NCI-H1417 (cell line): ENCODE measurements at places on chromosomes 3 and 15.
A peak's percentile ranks its signal among the peaks of the same experiment; 100 is the strongest.

- DNase-seq: no peak
Measured at GRCh38 chr15:81297603-81298575, 26.1 kb downstream of the STARD5 start.

DNA sequence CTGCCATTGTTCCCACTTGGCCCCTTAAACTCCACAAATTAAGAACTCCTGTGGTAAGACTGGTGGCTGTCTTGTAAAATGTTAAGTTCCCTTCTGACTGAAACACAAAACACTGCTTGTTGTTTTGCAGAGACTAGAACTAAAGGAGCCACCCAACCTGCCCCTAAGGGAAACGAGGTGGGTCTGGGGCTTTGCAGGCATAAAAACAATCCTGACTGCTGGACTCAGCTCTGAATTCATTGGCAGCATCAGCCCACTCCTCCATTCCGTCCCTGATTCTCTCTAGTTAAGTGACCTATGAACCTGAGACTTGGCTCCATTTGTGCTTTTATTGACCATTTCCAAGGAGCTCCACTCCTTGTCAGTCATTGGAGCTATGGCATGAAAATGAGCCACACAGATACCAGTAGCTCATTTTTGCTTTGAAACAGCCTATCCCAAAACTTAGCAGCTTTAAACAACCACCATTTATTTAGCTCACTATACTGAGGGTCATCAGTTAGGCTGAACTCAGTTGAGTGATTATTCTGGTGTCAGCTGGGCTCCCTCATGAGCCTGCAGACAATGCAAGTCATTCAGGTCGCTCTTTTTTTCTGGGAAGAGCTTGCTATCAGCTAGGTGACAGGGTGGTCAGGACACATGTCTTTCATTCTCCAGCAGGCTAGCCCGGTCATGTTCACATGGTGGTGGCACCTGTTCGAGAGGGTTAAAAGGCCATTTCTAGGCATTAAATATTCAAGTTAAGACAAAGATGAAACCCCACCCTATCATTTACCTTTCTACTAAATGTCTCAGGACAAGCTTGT lies 175.1 kb upstream of the CTNNB1 start:
- DNase-seq: no peak

DNA sequence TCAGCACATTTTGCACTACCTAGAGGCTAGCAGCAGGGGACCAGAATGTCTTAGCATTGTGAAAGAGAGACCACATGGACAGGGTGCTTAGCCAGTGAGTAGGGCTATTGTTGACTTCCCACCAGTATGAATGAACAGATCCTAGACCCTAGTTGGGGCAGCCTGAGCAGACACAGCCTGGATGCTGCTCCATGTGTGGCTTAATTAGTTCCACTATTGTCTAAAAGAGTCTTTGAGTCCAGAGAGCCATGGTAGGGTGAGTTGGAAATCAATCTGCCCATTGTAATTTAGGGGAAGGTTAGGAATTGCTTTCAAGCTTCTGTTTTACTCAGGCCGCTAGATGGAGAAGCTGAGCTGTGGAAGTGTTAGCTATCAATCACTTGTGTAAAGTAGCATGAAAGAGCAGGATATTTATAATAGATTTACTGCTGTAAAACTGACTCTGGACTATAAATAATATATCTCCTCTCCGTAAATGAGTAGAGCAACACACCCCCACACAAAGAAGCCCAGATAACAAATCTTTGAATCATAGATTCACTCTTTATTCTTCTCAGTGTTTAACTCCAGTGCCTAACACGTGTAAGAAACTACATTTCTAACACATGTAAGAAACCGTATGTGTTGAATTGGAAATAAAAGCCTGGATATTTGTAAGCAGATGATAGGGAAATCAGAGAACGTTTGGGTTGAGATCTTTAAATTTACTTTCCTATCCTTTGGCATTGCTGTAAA lies 4.1 kb upstream of the GCSAM start:
- DNase-seq: peak; percentile 52

DNA sequence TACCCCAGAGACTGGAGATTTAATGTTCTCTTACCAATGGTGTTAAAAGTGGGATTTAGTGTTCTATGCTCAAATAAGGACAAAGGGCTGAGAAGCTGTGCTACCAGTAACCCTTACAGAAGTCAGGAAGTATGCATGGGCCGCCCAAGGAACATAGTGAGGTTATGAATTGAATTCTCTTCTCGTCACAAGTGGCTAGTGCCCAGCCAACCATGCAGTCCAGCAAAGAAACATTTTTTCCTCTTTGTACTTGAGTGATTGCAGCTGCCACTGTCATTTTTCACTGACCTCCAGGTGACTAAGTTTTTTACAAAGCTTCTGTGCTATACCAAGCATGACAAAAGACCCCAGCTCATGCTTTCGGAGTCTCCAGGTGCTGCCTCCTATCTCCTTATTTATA lies 110.6 kb upstream of the DCBLD2 start:
- no peak for DNase-seq

GRCh38 chr15:69417581-69417980 lies 3.4 kb downstream of the KIF23 start:
- DNase-seq: no peak

DNA sequence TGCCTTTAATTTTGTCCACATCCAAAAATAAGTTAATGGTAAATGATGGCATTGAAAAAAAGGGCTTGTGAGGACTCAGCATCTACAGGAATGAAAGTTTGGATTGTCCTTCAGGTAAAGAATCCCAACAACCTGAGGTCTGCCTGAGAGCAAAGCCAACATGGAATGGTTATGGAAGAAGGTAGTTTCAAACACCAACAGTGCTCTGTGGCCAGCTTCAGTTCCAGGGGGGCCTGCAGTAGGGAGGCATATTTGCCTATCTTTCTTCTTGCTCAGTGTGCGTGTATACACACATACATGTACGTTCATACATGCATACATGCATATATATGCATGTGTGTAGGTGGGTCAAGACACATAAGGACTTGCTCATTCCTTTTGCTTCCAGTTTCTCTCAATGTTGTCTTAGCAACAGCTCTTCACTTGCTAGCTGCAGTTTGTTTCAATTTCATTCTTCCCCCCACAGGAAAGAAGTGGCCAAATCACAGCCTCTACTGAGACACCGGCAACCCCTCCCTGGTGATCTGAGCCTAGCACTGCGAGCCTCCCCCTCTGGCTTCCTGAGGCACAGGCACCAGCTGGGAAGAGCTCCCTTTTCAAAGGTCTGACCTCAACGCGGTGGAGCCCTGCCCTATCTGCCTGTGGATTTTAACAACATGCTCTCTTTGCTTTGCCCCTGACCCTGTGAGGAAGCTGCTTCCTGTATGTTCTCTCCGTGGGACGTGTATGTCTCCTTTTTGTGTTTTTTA lies 146.2 kb downstream of the KLF13 start:
- DNase-seq: no peak

DNA sequence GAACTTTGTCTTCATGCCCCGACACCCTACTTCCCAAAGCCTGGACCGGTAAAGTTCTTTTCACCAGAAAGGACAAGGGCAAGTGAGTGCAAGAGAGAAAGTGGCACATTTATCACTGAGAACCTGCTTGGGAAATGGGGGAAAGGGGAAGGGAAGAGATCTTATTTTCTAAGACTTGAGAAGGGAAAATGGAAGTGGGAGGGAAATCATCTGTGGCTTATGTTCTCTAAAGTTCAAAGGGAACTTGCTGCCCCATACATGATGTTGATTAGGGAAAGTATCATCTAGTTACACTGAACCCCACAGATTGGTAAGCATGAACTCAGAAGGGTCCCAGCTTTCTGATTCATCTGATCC lies 199.5 kb upstream of the LPP start:
- DNase-seq: no peak

DNA sequence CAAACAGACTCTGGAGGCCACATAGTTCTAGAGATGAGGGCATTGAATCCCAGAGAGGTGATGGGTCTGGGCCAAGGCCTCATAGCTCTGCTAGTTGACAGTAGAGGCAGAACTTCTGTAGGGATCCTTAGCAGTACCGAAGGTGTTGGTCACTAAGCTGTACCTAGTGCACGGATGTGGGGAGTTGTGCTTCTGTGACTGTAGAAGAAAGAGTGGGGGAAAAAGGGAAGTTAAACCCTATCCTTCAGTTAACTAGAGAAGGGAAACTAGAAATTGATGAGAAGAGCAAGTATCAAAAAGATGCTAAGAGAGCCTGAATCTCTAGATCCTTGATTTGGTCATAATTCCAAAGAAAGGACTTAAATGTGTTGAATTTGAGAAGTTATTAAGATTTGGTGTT lies 186.7 kb downstream of the NFKBIZ start:
- DNase-seq: no peak
